CD8-positive, alpha-beta memory T cell (primary cell): ENCODE measurements at places on chromosomes 16 and 17. TPM values are rescaled to one million over a fixed set of nuclear protein-coding genes. Genes with fewer than 3 reads are reported as not detected.

The TBX6 gene
- total RNA-seq = 0.83 TPM

The RUNDC3A gene
- not detected for total RNA-seq

The DOK4 gene
- total RNA-seq = 7.0 TPM

The PABPN1L gene
- total RNA-seq = not detected

The DERL2 gene
- total RNA-seq = 92.0 TPM

The PKMYT1 gene
- total RNA-seq = 103 TPM

The FZD2 gene
- total RNA-seq = 0.11 TPM

The POLDIP2 gene
- total RNA-seq = 135 TPM

The RAC3 gene
- total RNA-seq = 4.2 TPM

The OR1D5 gene
- total RNA-seq = not detected

The PPY gene
- not detected for total RNA-seq

The MYL4 gene
- not detected for total RNA-seq

GRCh38 chr17:49546546-49547535 is 28.8 kb upstream of the NXPH3 start:
- DNase-seq = no peak

DNA sequence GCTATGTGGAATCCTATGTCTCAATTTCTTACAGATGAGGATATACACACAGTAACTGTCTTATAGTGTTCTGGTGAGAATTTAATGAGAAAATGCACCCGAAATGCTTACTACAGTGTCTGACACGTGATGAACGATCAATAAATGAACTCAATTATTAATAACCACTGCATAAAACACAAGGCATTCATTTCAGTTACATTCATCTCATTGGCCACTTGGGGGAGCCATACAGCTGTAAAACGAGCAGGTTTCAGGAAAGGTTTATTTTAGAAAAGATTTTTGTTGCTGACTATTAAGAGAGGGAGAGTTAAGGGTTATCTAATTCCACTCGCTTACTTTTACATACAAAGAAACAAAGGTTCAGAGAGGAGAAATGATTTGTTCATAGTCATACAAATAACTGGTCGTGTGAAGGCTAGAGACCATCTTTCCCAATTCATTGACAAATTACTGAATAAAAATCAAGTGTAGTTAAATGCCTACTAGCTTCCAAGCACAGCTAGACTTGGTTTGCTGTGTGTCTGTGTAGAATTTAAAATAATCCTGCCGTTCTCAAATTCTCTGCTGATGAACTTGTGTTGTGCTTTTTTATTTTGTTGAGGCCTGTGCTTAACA is 160.1 kb downstream of the MAP2K4 start:
- no peak for DNase-seq

- DNase-seq = no peak
These were observed 45.5 kb downstream of the PEMT start for GRCh38 chr17:17545984-17546383.

DNA sequence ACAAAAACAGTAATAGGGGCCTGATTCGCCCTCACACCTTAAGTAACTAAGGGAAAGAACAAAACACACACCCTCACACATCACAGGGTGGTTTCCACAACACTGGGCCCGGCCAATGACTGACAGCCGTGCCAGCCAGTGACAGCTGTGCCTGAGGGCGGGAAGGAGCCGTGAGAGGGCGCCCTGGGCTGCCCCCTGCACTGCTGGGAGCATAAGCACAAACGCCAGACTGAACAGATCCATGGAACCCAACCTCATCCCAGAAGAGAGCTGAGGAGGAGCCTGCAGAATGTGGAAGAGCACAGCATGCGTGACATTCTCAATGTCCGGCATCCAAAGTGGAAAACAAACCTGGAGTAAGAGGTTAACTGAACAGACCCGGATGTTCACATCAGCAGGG is 16.0 kb downstream of the CSNK1D start:
- DNase-seq = peak; percentile 60

DNA sequence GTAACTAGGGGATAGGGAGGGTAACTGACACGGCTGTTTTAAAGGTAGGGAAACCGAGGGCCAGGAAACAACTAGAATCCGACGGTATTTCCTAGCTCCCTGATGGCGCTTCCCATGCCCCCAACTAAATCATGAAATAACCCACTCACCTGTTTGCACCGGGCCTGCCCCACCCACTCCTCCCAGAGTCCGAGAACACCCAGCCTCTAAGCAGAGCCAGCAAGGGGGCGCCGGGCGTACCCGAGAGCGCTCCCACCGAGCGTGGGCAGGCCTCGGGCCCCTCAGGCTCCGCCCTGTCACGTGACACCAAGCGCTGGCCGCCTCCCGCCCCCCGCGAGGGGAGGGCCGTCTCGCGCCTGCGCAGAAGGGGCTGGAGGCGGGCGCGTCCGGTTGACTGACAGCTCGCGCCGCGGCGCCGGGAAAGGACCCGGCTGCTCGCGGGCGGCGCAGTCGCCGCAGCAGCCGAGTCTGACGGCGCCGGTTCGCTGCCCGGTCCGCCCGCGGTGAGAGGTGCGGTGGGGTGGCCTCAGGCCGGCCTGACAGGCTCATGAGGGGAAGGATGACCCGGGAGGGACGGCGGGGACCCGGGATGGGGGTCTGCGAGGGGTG is at the start of gene KIAA0513:
Gene KIAA0513 (plus strand): TSS at position 447 of the 609 bp plus-strand sequence. CDS start 39,277 bp downstream, outside the sequence.
- DNase-seq = peak; percentile 97

- DNase-seq = no peak
These were observed 61.8 kb downstream of the XYLT1 start for GRCh38 chr16:17408955-17409441.

DNA sequence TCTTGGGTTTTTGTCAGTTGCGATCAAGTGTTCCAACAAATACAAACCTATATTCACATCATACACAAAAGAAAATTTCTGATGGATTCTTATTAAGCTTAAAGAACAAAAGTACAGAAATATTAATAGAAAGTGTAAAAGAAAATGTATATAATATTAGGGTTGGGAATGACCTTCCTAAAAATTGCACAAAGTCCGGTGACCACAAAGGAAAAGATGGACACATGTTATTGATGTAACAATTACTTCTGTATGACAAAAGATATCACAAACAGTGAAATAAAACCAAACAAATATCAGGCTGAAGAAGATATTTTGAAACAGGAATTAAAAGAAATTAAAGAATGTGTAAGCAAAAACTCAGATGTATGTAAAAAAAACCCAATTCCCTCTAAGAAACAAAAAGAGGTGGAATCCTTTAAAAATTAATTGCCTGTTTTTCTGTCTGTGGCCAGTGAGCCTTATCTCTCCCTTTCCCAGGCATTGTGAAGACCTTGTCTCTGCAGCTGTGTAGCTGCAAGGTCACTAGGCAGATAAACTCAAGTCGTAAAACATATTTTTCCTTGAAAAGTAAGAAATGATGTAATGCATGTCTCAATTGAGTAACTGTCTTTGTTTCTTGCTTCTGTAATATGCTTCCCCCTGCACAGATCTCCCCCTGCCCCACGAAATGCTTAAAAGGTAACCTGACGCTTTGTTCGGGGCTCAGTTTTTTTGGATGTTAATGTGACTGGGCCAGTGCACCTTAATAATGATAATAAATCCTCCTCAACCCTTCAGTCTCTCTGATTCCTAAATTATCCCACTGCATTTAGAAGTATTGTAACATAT is 2.8 kb downstream of the ST6GALNAC1 start:
- no peak for DNase-seq

DNA sequence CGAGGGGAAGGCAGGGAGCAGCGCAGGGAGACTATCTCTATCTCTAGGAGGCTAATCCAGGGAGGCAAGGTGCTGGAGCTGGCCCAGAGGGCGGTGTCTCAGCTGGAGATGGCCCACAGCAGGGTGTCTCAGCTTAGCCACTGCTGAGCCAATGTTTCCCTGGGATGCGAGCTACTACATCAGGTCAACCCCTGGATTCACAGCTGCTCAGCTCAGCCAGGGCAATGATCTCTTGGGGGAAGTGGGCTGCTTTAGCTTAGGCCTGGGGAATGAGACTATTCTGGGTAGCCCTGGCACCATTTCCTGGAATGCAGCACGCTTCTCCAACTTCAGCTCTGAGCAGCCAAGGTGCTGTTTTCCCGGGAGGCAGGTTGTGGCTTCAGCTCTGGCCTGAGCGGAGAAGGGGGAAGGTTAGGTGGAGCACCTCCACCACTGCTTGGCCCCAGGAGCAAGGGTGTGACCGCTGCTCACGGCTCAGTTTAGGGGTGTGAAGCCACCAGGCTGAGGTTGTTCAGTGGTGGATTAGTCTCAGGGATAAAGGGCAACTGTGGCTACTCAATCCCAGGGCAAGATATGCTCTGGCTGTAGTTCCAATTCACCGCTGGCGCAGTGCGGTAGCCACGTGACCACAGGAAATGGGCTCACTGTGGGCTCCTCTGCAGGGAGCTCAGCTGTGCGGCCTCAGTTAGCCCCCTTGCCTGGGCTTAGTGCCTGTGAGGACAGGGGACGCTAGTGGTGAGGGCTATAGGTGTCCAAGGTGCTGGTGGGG is 5.2 kb upstream of the PRSS21 start:
- no peak for DNase-seq

- no peak for DNase-seq
These were observed 70.5 kb downstream of the COPRS start for GRCh38 chr17:31788571-31788946.

DNA sequence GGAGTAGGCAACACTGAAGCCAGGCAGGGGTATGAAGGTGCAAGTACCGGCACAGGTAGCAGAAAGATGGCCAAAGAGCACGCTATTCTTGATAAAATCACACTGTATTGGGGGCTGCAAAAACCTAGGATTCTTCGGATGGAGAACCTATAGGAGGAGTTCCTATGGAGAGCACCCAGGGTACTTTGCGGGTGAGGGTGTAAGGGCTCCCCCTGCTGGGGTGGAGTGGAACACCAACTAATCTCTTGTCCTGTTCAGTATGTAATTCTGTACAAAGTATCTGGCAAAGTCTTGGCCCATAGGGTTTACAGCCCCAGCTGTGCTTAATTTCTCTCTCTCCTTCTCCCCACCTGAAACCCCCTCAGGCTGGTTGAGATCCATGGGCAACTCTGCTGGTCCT is 393.1 kb upstream of the ASIC2 start:
- no peak for DNase-seq

GRCh38 chr17:61393904-61394629 is 5.6 kb upstream of the TBX2 start:
- no peak for DNase-seq

DNA sequence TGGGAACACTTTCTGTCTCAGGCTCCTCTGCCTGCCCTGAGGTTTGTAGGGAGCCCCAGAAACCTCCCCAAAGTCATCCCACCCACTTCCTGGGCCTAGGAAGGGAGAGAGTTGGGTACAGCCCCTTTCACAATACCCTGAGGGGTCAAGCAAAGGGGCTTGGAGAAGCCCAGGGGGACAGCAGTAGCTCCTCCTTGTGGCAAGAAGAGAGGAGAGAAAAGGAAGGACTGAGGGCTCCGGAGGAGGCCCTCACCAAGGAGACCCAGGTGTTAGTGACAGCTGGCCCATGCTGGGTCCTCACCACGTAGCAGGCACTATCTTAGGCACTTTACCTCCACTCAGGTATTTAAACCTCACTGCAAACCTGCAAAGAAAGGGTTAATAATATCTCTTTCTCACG is 112.8 kb downstream of the IRX5 start:
- DNase-seq = no peak

- DNase-seq = no peak
These were observed 1.7 kb upstream of the LASP1 start for GRCh38 chr17:38867968-38868816.

DNA sequence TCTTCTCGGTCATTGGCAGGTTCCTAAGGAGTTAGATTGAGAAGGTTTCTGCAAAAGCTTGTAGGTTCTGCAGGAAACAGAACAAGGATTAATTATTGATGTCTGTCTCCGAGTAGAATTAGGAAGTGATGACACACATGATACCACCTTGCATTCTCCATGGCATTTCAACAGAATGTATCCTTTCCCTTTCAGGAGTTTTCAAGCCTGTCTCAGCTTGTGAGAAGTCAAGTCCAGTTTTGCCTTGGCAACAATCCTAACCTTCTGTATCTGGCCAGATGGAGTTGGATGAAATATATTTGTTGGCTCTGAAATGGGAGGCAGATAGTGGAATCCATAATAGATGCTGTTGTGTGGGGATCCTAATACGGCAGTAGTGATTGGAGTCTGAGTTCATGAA is 235.5 kb downstream of the SHISA9 start:
- no peak for DNase-seq

DNA sequence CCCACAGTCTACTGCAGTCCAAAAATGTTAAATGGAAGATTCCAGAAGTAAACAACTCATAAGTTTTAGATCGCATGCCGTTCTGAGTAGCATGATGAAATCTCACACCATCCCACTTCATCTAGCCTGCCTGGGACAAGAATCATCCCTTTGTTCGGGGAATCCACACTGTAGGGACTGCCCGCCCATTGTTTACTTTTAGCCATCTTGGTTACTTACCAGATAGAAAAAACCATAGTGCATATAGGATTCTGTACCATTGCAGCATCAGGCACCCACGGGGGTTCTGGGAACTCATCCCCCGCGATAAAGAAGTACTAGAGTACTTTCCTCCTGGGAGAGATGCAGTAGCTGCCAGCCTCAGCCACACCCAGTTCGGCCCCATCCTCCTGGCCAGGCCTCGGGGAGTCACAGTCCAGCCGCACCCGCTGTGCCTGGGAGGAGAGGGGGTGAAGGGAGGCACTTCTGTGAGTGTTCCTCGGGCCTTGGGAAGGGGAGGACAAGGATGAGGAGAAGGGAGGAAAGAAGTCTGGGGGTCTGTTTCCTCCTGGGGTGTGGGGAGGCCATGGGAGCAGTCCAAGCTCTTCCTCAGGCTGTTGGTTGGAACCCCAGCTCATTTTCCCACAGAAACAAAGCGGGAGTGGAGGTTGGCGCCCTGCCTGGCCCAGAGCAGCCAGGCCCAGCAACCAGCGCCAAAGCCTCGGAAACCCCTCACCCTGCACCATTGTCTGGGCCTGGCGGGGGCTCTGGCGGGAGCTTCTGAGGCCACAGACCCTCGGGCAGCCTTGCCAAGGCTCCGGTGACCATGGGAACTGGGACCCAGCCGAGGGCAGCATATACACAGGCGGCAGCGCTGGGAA is 8.9 kb downstream of the TRIM47 start:
- DNase-seq = no peak

GRCh38 chr17:10197721-10198508 is 491 bp downstream of the GAS7 start:
- DNase-seq = no peak

DNA sequence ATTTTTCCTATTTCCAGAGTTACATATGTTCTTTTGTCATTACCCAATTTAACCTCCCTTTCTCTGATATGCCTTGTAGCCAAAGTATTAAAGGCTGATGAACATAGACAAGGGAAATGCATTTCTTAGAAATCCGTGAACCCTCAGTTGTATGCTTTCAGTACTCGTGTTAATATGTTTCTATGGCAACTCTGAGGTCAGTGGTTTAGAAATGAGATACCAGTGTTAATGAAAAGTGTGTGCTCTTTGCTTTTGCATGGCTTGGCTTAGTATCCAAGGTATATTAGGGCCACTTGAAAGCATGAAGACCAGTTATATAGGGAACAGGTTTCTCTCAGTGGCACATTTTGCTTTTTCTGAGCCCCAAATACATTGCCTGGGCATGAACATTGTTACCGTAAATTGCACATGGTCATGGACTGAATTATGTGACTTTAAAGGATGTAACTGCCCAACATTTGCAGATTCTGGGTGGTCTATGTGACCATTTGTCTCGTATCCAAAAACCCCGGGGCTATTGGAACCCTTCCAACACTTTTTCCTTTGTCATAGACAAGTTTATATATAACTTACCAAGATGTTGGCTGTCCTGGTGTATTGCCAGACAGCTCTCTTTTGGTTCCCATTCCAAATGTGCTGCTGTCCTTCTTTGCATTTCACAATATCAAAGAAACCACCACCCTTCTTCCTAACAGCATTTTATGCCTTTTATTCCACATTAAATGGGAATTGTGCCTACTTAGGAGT is 17.5 kb downstream of the ABHD15 start:
- no peak for DNase-seq

GRCh38 chr17:49409066-49409465 is 5.6 kb downstream of the PHB1 start:
- DNase-seq = no peak

GRCh38 chr17:71496552-71496951 is 624.3 kb upstream of the SOX9 start:
- DNase-seq = no peak
